ENCODE measurements at places on chromosomes 12 and 14.

DNA sequence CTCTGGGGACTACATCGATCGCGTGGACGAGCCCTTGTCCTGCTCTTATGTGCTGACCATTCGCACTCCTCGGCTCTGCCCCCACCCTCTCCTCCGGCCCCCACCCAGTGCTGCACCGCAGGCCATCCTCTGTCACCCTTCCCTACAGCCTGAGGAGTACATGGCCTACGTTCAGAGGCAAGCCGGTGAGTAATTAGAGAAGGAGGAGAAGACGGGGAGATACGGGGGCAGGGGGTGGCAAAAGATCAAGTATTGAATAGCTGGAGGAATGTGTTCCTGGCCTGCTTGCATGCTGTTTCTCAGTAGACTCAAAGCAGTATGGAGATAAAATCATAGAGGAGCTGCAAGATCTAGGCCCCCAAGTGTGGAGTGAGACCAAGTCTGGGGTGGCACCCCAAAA lies 21.9 kb downstream of the OS9 start:
- no peak for DNase-seq

DNA sequence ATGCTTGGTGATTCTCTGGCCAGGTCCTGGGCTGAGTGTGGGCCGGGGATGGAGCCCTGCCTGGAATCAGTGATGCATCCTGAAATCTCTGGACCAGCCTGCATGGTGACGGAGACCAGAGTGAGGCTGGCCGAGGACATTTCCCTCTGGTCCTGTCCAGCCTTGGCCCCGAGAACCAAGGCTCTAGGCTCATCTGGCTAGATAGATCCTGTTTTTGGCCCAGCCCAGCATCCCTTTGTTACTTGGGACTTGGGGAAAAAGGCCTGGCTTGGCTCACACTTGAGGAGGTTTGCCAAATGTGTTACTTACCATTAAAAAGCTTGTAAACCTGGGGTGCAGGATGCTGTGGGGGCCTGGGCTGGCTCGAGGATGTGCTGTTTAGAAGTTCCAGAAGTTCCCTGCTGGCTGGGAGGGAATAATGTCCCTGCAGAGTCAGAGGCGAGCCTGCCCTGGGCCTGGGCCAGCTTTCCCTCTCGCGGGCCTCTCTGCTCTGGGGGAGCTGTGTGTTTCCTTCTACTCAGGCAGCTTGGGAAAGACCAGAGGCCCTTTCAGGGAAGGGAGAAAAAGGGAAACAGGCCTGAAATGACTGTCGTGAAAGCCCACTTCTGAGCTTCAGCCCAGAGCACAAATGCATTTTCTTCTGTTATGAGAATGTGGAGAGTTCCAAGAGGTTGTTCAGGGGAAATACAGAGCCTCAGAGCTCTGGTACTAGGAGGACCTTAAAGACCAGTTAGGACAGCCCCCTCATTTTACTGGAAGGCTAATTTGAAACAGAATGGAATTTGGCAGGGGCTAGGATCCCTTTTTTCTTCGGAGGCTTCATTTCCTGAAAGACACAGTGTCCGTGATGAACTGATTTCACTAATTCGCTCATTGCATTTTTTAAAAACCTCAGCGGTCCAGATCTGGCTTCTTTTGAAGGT lies 47.2 kb upstream of the CTDSP2 start:
- DNase-seq, result peak; percentile 90

DNA sequence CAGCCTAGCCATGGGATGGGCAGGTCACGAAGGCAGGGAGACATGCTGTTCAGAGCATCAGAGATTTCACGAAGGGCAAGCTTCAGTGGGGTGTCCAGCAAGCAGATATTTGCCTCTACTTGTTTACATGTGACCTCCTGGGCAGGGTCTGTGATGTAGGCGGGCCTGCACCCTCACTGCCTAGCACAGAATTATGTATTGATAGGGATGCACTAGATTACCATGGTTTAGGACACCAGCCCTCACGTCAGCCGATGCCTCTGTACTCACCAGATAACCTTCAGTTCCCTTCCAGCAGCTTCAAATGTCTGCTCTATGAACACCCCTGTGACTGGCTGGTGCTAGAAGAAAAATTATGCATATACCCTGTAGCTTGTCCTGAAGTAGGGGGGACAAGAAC lies 5.1 kb upstream of the EIF5 start:
- no peak for DNase-seq

DNA sequence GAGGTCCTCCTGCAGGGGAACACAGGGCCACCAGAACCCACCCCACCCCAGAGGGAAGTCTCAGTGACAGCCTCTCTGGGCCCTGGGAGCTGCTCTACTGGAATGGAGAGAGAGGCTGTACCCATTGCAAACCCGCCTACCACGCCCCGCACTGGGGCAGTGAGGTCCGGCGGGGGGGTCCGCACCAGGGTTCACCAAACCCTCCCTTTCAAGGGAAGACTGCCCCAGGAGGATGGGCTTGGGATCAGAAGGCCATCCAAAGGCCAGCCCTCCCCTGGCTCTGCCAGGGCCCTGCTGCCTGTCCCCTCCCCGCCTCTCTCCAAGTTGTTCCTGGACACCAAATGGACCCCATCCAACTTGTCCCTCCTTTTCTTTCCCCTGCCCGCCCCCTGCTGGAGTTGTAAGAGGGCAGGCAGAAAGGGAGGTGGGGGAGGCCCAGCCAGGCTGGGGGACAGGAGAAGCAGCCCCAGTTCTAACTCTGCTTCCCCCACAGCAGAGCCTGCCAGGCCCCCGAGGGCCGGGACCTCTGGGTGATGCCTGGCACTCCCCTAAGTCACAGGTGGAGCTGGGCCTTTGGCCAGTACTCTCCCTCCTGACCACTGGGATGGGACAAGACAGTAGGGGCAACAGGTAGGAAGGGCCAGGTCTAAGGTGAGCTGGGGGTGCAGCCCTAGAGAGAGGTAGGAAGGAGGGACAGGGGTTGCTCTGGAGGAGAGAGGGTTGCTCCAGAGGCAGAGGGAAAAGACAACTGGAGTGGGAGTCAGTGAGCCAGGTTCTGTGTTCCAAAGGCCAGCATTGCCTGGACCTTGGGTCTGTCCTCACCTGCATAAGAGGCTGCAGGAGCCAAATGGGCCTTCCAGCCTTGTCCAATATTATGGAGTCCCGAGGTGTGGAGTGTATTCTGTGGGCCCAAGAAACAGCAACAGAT lies 3.2 kb upstream of the DIO3 start:
- DNase-seq, result peak; percentile 5

- DNase-seq, result no peak
Observed at GRCh38 chr14:104135121-104135903, 3.1 kb upstream of the KIF26A start.

DNA sequence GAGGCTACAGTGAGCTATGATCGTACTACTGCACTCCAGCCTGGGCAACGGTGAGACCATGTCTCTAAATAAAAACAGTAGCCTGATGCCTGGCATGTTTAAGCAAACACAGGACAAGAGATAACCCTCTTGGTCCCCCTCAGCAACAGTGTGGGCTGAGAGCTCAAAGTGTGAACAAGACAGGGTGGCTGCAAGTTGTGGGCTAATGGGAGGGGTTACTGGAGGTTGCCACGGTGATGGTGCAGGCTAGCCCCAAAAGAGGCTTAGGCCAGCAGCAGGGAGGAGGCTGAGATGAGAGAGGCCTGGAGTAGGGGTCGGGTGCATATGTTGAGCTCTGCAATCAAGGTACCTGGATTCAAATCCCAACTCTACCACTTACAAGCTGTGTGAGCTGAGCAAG lies 3.4 kb upstream of the LGMN start:
- DNase-seq, result no peak

Data from midbrain (tissue), 1 donor.